ENCODE measurements at places on chromosomes 16 and 17.

DNA sequence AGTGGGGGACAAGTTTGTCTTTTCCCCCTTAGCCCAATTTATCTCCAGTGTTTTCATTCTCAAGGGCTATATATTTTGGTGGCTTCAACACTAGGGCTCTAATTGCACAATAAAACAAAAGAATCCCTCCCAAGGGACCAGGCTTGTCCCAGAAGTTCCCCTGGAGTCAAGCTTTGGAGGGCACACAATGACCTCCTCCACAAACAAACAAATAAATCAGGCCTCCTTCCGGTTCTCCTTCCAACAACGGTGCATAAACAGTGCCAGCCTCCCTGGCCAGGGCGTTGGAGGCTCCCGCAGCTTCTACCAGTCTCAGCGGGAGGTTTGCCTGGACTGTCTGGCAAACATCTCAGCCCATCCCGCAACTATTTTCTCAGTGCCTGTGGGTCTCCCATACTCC lies 188.0 kb upstream of the FOXF1 start:
- DNase-seq: no peak

GRCh38 chr16:86432691-86433090 lies 77.6 kb upstream of the FOXF1 start:
- DNase-seq: no peak

GRCh38 chr16:74309789-74310781 lies 13.5 kb downstream of the PSMD7 start:
- DNase-seq: no peak

DNA sequence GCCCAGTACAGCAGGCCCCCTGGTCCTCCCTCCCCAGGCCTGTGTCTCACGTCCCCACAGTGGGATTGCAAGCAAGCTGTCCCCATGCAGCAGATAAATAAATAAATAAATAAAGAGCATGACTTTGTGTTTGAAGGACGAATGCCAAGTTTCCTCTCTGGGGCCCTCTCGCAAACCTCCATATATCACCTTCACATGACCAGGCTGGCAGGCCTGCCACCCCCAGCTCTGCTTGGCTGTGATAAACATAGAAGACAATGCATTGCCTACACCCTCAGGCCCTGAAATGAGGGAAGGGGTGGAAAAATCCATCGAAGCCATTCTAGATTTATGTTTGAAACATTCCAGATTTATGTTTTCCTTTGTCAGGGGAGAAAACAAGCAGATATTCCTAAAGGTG lies 107.3 kb downstream of the CCT6B start:
- no peak for DNase-seq

- DNase-seq: no peak
Observed at GRCh38 chr16:81158964-81159363, 62.8 kb upstream of the GCSH start.

GRCh38 chr17:28169621-28170349 lies 127.3 kb downstream of the NLK start:
- DNase-seq: no peak

DNA sequence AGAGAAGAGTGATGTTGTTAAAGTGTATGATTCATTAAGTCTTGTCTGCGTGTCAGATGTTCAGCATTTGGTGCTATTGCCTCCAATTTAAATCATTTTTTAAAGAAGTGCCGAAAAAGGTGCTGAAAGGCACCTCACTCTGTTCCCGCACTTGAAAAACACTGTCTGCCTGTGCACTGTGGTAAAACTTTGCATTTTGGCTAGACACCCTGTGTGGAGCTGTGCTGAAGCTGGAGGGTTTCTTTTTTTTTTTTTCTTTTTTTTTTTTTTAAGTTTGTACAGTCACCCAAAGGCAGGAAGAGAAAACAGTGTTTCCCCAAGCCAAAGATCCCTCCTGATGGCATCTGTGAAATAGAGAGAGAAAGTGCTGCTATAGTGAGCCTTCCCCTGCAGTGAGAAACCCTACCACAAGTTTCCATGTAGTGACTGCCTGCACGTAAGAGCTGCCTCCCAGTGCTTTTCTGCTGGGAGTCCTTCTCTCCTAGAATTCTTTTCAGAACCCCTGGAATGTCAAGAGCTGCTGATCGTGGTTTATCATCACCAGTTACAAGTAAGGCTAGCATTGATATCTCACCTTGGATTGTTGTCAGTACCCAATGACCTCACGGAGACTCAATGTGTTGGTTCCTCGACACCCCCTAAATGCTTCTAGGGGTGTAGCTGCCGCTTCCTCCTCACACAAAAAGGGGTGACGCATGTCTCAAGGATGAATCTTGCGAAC lies 116.0 kb upstream of the SOX9 start:
- DNase-seq: no peak

GRCh38 chr17:36705874-36706731 lies 104.7 kb downstream of the MRM1 start:
- DNase-seq: no peak

GRCh38 chr16:53598511-53599275 lies 95.7 kb upstream of the AKTIP start:
- no peak for DNase-seq

- no peak for DNase-seq
Observed at GRCh38 chr16:81445966-81446906, 1.6 kb downstream of the CMIP start.

DNA sequence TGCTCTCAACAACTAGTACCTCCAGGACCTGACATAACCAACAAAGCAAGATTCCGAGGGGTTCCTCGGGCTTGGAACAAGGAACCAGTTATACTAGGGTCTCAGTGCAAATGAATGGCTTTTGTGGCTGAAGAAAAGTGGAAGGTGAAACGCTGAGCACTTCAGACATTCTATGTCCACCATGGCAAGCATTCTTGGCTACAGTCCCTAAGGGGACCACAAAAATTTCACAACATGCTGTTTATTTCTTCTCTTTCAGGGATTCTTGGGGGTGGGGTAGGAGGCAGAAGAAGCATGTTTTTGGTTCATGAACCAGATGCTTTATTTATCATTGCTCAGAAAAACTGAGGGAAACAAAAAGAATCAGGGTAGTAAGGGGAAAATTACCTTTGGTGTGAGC lies 479.9 kb upstream of the CDH11 start:
- DNase-seq: no peak

GRCh38 chr16:11306997-11307638 lies 26.0 kb upstream of the PRM1 start:
- no peak for DNase-seq

DNA sequence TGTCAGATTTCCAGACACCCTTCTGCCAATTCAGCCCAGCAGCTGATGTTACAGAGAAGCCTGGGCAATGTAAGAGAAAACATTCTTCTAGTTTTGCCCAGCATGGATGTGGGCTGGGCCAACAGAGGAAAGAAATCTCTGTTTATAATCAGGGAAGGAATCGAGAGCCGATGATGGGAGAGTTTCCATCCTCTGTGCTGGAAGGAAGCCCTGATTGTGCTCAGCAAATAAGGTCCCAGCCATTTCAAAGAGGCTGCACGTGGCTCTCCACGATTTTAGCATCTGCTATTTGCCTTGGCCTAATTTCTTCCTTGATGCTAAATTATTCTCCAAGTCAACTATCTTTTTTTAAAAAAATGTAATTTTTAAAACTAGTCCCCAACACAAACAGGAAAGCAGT lies 70.0 kb downstream of the IRX6 start:
- no peak for DNase-seq

GRCh38 chr17:39115135-39115534 lies 36.3 kb downstream of the PLXDC1 start:
- no peak for DNase-seq

- no peak for DNase-seq
Observed at GRCh38 chr16:17271687-17272086, 199.1 kb downstream of the XYLT1 start.

GRCh38 chr17:21462237-21462636 lies 86.1 kb downstream of the KCNJ12 start:
- DNase-seq: no peak

- DNase-seq: no peak
Observed at GRCh38 chr16:27980076-27980775, 83.3 kb downstream of the GSG1L start.

GRCh38 chr16:89564476-89565255 lies 4.2 kb downstream of the RPL13 start:
- no peak for DNase-seq

DNA sequence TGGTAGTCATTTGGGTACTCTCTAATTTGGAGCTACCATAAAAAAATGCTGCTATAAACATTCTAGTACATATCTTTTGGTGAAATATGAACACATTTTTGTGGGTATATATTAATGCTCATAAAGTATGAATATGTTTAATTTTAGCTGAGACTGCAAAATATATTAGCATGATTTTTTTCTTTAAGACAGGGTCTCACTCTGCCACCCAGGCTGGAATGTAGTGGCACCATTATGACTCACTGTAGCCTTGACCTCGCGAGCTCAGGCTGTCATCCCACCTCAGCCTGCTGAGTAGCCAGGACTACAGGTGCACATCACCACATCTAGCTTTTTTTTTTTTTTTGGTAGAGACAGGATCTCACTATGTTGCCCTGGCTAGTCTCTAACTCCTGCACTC lies 371.7 kb downstream of the SOX9 start:
- no peak for DNase-seq

- no peak for DNase-seq
Observed at GRCh38 chr17:75808905-75809621, 24.5 kb downstream of the UNK start.

DNA sequence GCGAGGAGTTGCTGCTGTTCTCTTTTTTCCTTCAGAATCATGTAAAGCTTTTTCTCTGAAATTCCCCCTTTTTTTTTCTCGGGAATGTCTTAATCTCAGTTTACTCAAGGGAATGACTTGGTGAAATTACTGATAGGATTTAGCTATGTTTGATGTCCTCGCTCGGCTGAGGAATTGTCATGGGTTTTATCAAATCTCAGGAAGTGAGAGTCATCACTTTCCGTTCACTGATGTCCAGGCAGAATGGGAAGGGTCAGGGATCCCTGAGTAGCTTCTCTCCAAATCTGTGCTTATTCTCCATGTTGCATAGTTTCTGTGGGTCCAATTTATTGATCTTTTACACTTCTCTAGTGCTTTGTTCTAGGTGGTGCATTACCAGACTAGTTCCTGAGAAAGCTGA lies 6.3 kb downstream of the IGSF6 start:
- no peak for DNase-seq

GRCh38 chr16:5706211-5706610 lies 608.6 kb upstream of the EEF2KMT start:
- no peak for DNase-seq

GRCh38 chr17:12627781-12628451 lies 37.8 kb upstream of the MYOCD start:
- no peak for DNase-seq

DNA sequence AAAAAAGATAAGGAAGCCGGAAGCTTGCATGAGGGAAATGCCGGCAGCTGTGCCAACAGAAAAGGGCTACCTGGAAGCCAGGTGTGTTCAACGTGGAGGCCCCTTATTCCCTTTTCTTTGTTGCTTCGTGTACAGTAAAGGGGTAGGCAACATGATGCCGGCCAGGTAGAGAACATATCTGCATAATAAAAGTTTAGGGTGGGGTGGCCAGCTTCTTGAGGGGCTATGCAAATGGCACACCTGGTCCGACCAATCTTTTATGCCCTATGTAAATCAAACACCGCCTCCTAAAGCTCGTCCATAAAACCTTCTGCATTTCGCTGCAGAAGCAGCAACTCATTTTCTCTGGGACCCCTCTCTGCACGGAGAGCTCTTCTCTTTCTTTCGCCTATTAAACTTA lies 911.6 kb downstream of the KCNJ2 start:
- no peak for DNase-seq

- no peak for DNase-seq
Observed at GRCh38 chr17:50185631-50186471, 15.6 kb downstream of the COL1A1 start.

DNA sequence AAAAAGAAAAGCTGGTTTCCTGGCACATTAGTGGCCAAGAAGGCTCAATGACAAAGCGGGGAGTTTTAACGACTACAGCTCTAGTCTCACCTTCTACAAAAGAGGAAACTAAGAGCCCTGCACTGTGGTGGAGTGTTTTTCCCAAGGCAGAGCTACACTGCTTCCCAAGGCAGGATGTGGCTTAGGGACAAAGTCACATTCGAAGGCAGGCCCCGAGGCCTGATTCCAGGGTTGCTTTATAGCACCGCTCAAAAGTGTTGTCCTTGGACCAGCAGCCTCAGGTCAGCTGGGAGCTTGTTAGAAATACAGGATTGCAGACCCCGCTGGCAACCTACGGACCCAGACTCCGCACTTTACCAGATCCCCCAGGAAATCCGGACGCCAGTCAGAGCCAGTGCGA lies 23.8 kb downstream of the TMEM92 start:
- no peak for DNase-seq

DNA sequence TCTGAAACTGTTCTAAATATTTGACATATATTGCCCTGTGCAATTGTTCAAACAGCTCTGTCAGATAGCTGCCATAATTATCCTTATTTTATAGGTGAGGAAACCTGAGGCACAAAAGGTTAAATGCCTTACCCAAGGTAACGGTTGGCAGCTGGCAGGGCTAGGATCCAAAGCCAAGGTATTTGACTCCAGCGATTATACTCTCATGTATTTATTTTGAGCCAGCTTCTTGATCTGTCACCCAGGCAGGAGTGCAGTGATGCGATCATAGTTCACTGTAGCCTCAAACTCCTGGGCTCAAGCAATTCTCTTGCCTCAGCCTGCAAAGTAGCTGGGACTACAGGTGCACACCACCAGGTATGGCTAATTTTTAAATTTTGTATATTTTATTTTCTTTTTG lies 7.2 kb downstream of the ENO3 start:
- no peak for DNase-seq

DNA sequence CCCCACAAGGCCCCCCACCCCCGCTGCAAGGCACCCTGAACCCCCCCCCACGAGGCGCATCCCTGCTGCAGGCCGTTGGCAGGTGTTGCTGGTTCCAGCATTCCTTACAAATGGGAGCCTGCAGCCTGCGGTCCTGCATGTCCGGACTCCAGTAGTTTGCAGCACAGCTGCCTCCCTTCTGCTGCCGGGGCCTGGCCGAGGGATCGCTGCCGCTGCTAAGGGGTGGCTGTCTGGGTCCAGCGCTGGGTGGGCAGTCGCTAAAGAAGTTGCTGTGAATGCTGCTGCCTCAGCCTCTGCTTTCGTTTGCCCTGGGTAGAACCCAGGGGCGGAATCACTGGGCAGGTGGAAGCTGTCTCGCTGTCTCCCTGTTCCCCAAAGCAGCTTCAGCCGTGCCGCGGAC lies 11.8 kb downstream of the UTS2R start:
- no peak for DNase-seq

DNA sequence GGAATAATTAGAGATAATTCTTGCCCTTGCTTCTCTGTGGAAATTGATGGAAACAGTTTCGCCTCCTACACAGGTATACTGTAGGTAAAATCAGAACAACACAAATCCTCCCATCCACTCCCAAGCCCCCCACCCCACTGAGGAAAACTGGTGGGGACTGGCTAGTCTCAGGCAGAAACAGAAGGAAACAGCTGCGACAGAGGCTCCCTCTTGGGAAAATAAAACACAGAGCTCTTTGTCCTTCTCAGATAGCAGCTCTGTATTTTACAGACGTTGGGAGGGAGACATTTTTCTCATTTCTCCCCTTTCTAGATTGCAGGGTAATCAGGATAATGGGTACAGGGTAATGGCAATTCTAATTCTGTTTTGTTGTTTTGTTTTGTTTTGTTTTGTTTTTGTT lies 1.1 kb downstream of the SLFN13 start:
- DNase-seq: no peak
